ENCODE measurements at places on chromosomes 16 and 17.

DNA sequence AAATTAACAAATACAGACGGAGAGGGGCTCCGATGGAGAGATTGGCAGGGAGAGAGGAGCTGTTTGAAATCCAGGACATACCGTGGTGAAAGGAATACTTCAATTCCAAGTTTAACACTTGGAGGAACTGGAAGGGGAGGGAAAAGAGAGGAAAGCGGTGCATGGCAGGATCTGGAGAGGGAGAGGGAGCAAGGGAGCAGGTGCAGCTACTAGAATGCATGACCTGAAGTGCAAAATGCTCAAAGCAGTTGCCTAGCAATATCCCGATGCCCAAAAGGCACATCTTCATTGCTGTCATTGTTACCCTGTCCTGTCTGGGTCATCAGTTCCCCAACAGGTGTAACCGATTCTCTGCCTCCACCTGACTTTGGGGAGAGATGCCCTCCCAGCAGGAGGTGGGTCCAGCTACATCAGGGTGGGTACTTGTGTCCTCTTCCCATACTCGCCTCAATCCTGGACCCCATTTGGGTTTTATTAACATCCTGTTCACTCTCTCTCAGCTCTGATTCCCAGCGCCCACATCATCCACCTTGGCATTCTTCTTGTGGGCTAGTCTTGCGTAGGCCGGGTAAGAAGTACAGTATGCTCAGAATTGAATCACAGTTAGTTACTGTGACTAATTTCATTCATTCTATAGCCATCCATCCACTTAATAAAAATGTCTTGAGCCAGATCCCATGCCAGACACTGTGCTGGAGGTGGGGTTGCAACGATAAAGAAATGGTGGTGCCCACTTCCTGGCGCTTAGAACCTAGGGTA is 37.4 kb upstream of the EMP2 start:
- peak; percentile 61 for DNase-seq

DNA sequence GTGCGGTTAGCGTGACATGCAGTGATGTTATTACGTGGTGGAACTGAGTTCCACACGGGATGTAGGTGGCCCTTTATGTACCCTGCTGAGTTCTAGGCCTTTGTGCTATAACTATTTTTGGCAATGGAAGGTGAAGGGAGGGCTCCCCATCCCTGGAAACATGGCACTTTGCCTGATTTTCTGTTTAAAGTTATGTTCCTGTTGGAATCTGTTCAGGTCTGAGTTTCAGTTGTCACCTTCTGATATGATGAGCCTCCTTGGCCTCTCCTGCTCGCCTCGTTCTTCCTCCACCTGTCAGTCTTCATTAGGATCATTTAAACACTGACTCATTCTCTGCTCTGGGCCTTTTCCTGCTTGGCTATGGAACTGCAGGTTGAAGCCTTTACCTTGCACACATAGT is 200.6 kb downstream of the FTO start:
- DNase-seq, result no peak

- no peak for DNase-seq
Observed at GRCh38 chr16:86512301-86512859, 2.1 kb downstream of the FOXF1 start.

DNA sequence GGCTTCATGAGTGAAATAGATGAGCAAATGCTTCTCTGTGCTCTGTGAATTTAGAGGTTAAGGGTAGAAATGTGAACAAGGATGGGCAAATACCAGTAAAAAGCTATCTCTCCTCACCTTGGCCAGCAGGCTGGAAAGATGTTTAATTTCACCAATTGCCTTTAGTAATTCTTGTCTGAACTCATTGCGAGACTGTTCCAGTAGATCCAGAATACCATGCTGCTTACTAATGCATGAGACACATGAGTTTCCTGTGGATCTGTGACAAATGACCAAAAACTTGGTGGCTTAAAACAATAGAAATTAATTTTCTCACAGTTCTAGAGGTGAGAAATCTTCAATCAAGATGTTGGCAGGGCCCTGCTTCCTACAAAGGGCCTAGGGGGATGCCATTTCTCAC is 9.3 kb upstream of the ZNF624 start:
- DNase-seq, result no peak

GRCh38 chr16:8668113-8668512 is 6.3 kb upstream of the ABAT start:
- no peak for DNase-seq

DNA sequence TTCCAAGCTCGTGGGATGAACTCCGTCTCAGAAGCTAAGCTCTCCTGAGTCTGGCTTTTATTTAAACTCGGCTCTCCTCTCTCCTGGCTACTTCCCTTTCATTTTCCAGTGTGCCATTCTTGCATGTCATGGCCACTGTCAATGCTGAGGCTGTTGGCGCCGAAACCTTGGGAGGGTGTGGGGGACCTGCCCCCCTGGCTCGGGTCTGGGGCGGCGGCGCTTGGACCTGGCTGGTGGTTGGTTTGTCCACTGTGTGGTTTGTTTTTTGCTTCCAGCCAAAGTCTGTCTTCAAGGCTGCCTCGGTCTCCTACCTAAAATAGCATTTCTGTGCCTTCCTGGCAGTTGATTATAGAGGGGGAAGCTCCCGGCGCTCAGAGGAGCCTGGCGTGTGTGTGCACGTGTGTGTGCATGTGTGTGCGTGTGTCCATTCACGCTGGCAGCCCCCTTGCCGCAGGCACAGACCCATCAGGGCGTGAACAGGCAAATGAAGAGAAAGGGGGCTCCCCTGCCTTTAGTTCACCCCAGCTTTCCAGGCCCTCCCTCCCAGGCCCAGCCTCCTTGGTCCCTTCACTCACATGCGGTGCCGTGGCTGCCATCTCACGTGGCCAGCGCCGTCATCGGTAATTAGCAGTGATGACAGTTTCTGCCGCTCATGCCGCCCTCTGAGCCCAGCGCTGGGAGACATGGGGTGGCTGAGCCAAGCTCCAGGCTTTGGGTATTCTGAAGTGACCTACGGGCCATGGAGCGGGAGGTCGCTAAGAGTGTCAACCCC is 179.9 kb downstream of the SEC14L1 start:
- DNase-seq, result peak; percentile 77

- DNase-seq, result no peak
Observed at GRCh38 chr17:43377056-43377810, 21.6 kb upstream of the ARL4D start.

DNA sequence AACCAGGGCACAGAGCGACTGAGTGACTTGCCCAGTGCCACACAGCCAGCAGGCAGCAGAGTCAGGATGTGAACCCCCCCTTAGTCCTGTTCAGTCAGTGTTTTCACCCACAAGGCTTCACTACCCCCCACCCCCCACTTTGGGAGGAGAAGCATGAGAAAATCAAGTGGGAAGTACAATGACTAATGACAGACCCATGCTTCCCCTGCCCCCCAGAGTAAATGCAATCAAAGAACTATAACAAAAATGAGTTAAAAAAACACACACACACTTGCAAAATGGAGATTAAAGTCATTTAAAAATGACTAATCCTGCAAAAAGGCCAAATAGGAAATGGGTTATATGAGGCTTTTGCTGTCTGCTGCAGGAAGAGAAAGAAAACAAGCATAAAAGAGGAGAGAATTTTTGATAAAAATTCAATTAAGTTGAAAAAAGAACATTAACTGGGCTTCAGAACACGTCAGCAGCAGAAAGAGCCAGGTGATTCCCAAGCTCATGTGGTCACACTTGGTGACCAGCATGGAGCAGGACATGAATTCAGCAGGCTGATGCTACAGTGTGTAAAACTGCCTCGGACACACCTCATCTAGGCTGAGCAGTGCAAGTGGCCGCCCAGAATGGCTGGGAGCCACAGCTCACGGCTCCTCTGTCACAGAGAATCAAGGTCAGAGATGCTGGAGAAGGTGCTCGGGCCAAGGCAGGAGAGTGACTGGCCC is 212.3 kb downstream of the ZNF423 start:
- DNase-seq, result peak; percentile 86

DNA sequence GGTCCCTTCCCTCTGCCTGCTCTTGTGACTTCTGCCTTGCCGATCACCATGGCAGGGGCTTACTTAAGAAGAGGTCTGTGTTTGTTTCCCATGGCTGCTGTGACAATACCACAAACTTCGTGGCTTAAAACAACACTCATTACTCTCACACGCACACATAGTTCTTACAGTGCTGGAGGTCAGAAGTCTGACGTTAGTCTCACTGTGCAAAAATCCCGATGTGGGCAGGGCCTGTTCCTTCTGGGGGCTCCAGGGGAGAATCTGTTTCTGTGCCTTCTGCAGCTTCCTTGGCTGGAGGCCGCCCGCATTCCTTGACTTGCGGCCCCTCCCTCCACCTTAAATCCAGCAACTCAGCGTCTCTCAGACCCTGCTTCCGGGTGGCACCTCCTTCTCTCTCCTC is 249.2 kb upstream of the GSE1 start:
- DNase-seq, result peak; percentile 74

DNA sequence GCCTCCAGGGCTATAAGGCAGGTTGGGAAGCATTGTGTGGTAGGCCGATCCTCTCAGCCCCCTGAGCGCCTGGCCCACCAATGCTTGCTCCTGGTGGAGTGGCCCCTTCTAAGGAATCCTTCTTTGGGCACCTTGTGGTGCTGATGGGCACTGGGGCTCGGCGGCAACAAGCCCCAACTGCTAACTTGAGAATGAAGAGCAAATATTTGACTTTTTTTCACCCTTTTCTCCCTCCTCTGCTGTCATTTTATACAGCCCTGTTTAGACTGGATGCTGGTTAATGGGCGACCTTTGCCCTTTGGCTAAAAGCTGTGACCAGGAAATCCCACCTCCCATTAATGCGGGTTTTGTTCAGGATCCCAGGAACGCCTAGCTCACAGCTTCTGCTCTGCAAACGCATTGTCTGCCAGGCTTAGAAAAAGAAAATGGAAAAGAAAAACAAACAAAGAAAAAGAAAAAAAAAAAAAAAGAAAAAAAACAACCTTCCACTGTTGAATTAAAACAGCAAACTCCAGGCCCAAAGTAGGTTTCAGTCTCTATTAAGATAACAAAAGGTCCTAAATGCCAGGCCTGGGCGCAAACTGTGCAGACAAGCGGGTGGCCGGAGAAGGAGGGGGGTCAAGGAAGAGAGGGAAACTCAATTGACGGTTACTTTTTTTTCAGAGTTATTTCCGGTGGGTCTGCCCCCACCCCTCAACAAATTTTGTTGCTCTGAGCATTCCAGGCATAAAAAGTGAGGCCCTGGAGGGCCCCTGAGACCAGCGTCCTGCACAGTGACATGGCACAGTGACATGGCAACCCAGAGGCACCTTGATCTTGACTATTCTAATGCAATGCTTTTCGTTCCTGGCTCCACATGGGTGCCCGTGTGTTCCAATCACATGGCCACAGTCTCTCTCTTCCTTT is 301.4 kb downstream of the MAF start:
- DNase-seq, result no peak

DNA sequence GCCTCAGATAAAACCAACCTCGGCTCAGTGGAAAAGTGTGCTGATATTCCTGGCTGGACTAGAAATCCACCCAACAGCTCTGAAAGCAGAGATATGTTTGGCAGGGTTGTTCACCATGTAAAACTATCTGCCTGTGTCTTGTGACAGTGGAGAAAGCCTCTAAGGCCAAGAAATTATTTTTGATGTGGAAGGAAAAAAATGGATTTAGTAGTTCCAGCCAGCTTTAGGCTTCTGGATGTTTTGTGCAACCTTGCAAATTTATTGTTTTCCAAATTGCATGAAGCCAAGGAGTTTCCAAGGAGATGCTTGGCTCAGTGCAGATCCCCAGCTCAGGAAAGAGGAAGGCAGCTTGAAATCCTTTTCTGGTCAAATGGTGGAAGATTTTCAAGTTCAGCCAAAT is 31.6 kb downstream of the TEKT5 start:
- no peak for DNase-seq

DNA sequence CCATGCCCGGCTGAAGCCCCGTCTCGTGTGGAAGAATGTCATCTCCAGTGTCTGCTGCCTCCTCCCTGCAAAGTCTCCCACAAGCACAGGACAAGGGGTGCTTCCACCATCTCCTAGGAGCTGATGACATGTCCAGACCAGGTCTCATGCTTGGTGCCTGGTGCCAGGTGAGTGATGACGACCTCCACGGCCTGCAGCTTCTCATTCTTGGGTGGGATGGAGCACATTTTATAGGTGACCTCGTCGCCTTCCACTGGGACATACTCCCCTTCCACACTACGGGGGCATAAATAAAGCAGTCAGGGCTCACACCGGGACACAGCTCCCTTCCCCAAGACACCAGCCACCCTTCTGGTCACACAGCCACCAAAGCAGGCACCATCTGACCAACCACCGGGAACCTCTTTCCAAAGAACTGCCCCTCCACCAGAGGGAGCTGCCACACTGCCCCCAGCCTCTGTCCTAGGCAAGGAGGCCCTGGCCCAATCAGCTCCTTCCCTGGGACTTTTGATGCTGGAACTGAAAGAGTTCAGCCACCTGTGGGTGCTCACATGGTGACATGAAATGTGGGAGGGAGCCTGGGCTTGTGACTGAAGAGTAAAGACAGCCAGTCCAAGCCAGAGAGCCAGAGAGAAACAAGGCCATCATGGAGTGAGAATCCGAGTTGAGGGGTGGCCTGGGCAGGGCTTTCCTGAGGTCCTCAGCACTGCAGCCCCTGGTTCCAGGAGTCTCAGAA is 13.6 kb downstream of the CARHSP1 start:
- DNase-seq, result no peak

- peak; percentile 61 for DNase-seq
Observed at GRCh38 chr17:82332669-82333278, 792 bp downstream of the SECTM1 start.

DNA sequence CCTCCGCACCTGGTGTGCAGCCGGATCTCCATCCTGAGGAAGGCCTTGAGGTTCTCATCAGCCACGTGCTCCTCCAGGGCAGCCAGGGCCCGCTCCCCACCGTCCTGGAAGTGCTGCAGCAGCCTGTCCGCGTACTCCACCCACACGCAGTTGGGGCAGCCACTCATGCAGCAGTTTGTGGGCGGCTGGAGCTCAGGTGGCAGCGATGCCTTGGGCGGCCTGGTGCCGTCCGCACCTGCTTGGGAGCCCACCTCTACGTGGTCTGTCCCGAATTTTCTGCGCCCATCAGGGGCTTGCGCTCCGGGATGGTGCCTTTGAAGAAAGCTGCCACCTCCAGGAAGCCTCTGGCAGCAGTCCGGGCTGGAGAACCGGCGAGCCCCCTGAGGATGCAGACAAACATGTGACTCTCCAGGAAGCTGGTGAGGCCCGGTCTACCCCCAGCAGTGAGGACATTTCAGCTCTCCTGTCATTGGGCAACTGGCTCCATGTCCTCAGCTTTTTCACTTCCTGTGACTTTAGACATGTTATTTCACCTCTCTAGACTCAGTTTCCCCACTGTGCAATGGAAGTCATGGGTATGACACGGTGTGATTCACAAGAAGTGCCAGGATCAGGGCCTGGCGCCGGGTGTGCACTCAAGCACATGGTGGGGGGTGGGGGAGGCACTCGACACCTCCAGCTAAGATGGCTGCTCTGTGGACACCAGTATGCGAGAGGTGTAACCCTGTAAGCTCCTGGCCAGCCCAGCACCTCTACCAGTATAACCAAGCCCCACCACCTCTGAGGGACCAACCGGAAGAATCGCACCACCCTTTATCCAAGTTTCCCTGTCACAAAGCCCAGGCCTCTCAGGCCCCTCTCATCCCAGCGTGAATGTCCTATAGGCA is 957 bp downstream of the OXLD1 start:
- DNase-seq, result peak; percentile 24

Measured in fibroblast of mammary gland (primary cell).